Mammary epithelial cell (primary cell): ENCODE measurements at places on chromosomes 6 and 20. TPM values are rescaled to one million over a fixed set of nuclear protein-coding genes. Genes with fewer than 3 reads are reported as not detected.

DNA sequence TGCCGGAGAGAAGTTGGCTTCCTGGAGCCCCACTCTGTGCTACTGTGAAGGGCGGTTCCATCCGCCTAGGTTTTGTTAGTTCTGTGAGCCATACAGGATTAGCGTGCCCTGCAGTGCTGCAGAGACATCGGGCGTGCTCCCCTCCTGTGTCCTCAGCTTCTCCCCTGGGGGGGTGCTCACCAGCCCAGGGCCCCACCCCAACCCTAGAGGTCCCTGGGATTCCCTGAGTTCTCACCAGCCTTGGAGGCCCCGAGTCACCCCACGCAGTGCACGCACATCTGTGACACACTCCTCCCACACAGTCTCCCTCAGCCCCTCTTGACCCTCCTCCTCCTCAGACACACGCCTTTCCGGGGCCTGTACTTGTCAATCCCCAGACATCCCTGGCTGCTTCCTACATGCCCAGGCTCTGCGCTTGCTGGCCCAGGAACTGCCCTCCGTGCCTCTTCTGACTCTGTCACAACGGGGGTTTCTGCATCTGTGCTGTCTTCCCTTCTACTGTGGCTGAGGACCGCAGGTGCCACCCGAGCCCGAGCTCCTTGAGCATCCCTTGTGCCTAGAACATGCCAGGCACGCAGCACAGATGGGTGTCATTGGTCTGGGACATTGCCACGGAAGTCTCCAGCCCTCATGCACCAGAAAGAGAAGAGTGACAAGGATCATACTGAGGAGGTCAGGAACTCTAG is 123.2 kb upstream of the RPS6KA2 start:
- DNase-seq: no peak

GRCh38 chr6:116933485-116933884 is 56.4 kb downstream of the RFX6 start:
- DNase-seq: no peak

DNA sequence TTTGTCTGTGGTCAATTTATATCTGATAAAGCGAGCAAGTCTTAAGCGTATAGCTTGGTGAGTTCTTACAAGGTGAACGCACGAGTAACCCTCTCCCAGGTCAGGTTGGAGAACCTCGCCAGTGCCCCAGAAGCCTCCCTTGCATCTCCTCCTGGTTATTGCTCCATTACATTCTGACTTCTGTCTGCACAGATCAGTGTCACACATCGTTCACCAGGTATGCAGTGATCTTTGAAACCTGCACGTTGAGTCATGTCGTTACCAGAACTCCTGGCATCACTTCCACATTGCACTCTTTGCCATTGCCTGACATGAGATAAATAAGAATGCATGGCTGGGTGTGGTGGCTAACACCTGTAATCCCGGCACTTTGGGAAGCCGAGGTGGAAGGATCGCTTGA is 44.2 kb downstream of the AKAP12 start:
- DNase-seq: peak; percentile 73

- no peak for DNase-seq
Observed at GRCh38 chr6:6392214-6393068, 72.0 kb upstream of the F13A1 start.

DNA sequence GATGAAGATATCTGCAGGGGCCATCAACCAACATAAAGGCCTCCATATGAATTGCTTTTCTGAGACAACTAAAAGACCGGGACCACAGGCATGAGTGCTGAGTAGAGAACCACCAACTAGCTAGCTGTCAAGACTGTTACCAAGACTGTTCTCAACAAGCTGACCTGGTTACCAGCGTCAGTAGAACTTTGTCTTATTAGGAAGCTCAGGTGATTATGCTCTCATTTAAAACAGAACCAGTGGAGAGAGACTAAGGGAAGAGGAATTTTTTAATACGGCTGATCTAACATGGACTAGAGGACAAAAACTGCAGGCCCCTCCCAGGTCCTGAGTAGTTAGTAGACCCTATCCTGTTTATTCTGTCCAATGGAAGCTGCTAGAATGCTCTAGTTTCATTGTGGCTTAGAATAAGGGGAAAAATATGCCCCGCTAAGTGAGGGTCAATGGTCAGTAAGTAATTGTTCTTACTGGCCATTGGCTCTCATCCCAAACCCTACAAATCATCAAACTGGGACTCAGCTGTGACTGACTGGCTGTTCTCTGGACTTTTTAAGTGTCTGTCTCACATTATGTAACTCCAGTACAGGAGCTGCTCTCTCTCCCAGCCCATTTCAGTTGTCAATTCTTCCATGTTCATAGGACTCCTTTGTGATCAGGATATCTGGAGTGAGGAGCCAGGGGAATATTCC is 3.8 kb upstream of the DYNLRB1 start:
- DNase-seq: no peak

DNA sequence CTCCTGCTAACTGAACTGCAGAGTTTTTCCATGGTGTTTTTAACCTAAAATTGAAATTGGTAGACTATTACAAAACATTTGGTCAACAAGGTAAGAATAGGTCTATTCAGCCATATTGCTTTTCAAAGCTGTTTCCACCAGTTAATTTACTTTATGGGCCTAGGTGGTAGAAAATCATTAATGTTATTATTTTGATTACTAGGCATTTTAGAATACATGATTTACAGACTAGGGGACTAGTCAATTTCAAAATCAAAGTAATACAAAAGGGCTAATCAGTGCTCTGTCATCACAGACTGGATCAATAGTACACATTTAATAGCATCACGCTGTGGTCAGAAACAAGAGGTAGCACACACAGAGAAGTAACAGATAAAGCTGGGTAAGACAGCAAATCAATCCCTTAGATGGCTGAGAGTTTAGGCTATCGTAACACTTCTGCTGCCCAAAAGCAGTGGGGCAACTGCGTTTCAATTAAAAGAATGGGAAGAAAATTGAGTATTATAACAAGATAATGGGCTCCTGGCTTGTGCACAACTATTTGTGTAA is 114.4 kb downstream of the NRSN1 start:
- no peak for DNase-seq

GRCh38 chr20:5569021-5569420 is 181.2 kb upstream of the SHLD1 start:
- peak; percentile 27 for DNase-seq

DNA sequence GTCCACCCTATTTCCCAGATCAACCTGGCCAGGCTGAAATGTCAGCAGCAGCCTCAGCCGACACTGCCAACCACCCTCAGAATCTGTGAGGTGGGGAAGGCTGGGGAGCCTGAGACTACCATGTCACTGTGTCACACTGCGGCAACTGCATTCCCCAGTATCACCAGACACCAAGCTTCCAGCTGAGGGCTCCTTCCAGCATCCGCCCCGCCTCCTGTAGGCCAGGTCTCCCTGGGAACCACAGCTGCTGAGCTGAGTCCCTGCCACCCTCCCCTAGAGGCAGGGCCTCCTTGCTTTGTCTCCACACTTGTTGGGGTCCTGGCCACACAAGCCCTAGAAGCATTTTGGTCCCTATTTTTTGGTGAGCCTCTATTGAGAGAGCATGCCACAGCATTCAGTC is 115.7 kb downstream of the UNC5CL start:
- no peak for DNase-seq

- DNase-seq: peak; percentile 15
Observed at GRCh38 chr6:110067837-110068591, 89.9 kb downstream of the GPR6 start.

DNA sequence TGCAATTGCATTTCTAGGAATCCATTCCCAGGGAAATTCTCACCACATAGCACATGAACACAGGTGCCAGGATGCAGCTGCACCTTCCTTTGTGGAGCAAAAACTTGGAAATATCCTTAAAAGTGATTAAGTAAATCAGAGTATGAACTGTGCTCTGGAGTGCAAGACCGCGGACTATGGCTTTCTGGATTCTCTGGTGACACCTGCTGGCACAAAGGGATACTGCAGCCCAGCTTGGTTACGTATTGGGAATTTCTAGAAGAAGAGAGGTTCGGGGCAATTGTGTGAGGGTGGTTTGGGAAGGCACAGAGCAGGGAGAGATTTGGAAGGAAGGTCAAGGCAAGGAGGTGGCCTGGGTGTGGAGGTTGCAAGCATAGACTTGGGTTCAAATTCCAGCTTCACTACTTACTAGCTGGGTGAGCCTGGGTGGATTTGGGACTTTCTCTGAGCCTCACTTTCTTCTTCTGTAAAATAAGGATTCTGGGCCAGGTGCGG is 15.9 kb upstream of the PEDS1 start:
- peak; percentile 66 for DNase-seq

DNA sequence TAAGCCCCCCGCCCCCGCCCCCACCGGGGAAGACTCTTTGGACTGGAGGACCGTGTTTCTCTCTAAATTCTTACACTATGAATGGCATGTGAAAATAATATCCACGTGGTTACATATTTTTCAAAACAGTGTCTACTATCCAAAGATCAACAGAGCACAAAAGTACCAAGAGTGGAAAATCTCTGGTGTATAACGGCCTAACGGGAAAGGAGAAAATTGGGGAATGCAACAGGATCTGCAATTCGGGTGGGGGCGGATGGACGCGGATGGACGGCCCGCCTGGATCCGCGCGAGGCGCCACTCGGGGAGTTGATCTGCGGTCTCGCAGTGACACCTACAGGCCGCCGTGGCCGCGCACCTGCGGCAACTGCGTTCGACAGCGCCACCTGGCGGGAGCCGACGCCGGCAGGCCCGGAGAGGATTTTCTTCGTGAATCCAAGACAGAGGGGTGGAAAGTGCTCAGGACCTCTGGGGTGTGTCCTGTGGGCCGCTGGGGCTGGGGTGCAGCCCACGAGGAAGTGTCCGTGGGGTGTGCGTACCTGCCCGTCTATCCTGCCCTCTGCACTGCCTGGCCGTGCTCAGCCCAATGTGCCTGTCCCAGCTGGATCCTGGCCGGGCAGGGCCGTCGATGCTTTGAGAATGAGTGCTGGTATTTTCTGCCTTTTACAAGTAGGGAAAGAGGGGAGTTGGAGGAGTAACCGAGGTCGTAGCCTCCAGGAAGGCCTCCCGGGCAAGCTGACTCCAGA is 18.6 kb downstream of the ANKRD60 start:
- DNase-seq: peak; percentile 48

GRCh38 chr6:87618531-87618930 is 28.6 kb downstream of the ORC3 start:
- DNase-seq: no peak

GRCh38 chr20:33412484-33412838 is 11.1 kb upstream of the CDK5RAP1 start:
- DNase-seq: no peak

- DNase-seq: no peak
Observed at GRCh38 chr6:144935181-144935580, 650.0 kb downstream of the UTRN start.

GRCh38 chr20:10329387-10330005 is 104.5 kb downstream of the MKKS start:
- DNase-seq: no peak

GRCh38 chr6:10048370-10049297 is 366.2 kb downstream of the TFAP2A start:
- no peak for DNase-seq

DNA sequence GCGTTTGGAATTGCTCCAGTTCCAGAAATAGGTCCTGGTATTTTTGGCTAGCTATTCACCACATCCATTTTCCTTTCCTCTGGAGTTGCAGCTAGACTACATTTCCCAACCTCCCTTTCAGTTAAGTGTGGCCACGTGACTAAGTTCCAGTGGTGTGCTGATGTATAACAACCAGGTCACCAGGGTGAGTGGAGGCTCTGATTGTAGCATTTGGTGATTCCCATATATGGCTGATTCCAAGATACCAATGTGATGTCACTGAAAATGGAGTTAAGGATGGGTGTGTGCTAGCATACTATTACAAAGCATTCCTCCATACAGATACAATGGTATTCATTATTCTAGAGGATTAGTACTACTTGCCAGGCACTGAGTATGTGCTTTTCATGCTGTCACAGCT is 49.7 kb upstream of the STK35 start:
- DNase-seq: peak; percentile 14

DNA sequence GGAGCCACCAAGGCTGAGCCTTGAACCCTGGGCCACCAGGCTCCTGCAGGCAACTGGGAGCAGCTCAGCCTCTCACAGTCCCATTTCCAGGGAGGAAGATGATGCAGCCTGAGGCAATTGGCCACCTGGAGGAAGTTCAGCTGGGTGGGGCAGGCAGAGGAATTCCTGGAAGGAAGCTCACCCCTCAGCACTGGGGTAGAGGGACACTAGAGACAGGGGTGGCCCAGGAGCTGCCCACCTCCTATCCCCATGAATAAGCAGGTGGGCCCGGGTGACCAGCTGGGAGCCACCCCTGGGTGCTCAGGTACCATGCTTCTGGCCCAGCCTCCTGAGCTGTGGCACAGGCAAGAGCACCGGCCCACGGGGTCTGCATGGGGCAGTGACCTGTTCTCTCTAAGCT is 3.6 kb upstream of the HSPA12B start:
- DNase-seq: no peak

DNA sequence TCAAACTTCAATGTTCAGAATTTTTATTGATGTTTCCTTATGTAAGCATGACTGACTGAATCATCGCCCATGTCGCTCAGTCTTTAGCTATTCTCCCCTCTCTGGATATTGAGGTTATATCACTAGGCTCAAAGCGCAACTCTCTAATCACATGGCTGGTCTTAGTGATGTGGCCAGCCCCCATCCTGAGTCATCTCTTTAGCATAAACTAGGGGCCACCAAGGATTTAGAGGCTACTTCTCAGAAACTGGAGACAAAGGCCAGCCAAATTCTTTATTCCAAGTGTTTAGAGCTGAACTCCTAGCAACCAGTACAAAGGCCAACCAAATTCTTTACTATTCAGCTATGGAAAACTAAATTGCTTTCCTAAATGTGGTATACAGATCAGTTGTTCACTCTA is 61.4 kb downstream of the FAM135A start:
- DNase-seq: no peak

- no peak for DNase-seq
Observed at GRCh38 chr6:82841309-82841708, 224.3 kb downstream of the UBE3D start.

GRCh38 chr6:16576451-16577368 is 184.6 kb downstream of the ATXN1 start:
- no peak for DNase-seq

GRCh38 chr6:80210618-80211017 is 104.1 kb downstream of the BCKDHB start:
- no peak for DNase-seq

DNA sequence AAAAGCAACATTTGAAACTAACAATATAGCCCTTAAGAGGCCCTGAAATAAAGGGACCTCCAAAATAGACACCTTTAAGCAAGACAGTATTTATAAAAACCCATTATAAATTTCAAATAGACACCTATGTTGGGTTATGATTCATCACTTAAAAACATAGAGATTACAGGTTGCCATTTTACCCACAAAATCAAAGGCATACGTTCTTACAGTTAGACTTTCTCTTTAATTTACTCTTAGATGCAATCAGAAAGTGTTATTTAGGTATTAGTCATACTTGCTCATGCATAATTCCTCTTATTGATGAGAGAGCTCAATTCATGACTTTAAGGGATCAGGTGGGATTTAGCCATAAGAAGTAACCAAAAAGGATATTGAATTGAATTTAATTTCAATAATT is 51.5 kb upstream of the TMEM200A start:
- DNase-seq: no peak

The HAO1 gene
- polyA plus RNA-seq: not detected

The KCNK5 gene
- polyA plus RNA-seq: 0.40 TPM

The CTAGE9 gene
- polyA plus RNA-seq: not detected

The DPM1 gene
- polyA plus RNA-seq: 71.9 TPM

The TRIM40 gene
- not detected for polyA plus RNA-seq

The XKR7 gene
- not detected for polyA plus RNA-seq

The SLC24A3 gene
- not detected for polyA plus RNA-seq

The OGFRL1 gene
- polyA plus RNA-seq: 6.8 TPM

The HLA-DOB gene
- 13.3 TPM for polyA plus RNA-seq

The SLC32A1 gene
- polyA plus RNA-seq: not detected
